Epithelial cell of esophagus (primary cell): ENCODE measurements at places on chromosomes 4 and X.

GRCh38 chr4:158958489-158959270, 144.2 kb upstream of the RAPGEF2 start:
- peak; percentile 7 for DNase-seq

DNA sequence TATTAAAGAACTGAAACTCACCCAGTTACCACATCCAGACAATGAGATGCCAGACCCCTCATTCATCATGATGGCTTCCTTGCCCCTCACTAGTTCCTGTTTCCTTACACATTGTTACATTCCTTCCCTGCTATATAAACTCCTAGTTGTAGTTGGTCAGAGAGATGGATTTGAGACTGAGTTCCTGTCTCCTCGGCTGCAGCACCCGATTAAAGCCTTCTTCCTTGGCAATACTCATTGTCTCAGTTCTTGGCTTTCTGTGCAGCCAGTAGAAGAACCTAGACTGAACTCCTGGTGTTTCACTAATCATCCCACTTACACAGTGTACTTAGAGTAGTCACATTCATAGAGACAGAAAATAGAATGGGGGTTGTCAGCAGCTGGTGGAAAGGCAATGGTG, 324.7 kb downstream of the TRIML1 start:
- DNase-seq = no peak

GRCh38 chr4:3486541-3487540, 23.7 kb downstream of the DOK7 start:
- no peak for DNase-seq

DNA sequence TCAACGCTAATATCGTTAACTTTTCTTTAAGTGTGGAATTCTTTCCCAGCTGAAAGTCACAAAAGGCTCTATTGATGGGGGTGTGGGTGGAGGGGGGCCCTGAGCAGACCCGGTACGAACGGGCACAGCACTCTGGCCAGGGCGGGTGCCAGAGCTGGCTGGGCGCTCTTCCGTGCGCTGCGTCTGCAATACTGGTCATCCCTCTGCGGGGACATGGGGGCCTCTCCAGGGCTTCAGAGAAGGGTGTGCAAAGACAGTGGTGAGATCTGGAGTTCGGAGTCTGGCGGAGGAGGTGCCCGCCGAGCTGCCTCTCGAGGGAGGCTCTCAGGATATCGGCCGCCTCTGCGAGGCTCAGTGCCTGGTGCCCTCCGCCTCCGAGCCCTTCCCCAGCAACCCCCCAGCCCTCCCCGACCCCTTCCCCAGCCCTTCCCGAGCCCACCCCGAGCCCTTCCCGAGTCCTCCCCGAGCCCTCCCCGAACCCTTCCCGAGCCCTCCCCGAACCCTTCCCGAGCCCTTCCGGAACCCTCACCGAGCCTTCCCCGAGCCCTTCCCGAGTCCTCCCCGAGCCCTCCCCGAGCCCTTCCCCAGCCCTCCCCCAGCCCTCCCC, 34.3 kb downstream of the FGFRL1 start:
- DNase-seq = no peak

GRCh38 chr4:48944756-48945241, 38.2 kb upstream of the OCIAD2 start:
- peak; percentile 80 for DNase-seq

GRCh38 chr4:152114562-152114961, 353.8 kb upstream of the GATB start:
- DNase-seq = no peak

- DNase-seq = no peak
These were observed 14.1 kb downstream of the HTRA3 start for GRCh38 chr4:8283631-8284121.

DNA sequence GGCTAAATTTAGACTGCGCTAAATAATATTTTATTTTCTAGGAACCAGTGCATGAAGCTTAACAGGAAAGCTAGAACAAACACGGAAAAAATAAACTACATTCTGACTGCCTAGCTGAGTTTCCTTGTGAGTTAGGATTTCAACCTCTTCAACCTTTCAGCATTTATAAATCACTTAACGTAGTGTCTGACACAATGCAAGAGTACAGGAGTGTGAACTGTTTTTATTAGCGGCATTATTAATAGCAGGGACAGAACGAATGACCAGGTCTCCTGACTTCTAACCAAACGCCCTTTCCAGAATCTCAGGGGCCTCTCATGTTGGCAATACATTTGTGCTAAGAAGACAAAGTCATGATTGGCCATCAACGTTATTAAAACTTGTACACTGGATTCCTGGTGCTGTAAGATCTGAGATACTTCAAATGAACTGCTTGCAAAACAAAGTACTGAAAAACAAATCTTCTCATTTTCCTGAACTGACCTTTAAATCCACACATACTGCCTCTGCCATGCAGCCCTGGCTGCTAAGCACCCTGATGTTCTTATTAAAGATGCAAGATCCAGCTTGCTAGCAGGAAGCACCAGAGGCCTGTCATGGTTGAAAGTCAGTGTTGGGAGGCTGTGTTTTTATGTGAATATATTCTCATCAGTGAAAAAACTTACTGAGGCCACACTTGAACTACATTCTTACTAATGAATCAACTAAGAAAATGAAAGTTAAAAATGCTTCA, 380.4 kb upstream of the CPEB2 start:
- DNase-seq = no peak

- peak; percentile 97 for DNase-seq
These were observed at the start of the genes CNGA1 and NIPAL1 for GRCh38 chr4:48016141-48017107. CNGA1 (minus strand) TSS chr4:48016681; CDS start chr4:47952689, 63,992 bp downstream. NIPAL1 (plus strand) TSS chr4:48016772; CDS start chr4:48016840, 68 bp downstream.

DNA sequence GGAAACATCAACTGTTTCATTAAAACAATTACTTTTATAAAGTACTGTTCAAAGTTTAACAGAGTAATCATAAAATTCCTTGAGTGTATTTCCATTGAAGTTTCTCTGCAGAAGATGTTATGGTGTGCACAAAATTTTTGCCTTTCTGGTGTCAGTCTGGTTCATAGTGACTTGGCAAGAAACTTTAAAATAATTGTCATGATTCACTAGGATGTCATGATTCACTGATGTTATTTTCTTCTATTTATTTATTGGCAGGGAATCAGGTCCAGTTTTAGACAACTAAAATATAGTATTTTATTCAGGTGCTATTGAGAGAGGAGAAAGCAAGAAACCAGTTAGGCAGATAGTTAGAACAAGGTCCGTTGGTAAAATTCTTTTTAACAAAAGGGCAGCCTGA, 3.8 kb downstream of the UGT2A1 start:
- DNase-seq = peak; percentile 50

DNA sequence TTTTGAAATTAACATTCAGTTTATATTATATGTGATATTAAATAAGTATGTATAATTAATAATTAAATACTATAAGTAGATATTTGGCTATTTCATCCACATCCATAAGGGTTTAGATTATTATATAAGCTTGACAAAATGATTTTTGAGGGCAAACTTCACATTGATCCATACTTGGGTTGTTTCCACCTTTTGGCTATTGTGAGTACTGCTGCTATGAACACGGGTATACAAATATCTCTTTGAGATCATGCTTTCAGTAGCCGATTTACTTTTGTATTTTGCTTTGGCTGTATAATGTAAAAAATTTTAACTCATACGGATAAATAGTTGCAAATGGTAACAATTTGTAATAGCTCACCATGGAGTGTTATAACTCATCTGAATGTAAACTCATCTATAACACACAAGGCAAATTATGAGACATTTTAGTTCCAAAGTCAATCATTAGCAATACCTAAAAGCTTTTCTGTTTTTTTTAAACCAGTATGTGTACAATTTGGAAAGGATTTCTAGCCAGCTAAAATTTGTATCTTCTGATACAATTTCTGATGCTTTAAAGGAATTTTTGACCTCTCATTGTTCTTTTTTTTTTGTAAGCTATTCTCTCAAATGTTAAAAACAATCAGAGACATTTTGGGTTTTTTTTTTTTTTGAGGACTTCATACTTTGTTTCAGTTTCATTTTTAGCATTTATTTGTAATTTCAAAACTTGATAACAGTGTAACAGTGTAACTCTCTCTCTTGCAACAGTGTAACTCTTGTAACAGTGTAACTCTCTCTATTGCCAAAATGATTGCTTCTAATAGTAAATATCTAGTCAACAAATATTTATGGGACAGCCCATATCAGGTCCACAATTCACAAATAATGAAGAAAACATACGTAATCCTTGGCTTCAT, 51.8 kb upstream of the ARX start:
- DNase-seq = no peak

GRCh38 chr4:7898385-7898784, 41.3 kb downstream of the AFAP1 start:
- DNase-seq = no peak

DNA sequence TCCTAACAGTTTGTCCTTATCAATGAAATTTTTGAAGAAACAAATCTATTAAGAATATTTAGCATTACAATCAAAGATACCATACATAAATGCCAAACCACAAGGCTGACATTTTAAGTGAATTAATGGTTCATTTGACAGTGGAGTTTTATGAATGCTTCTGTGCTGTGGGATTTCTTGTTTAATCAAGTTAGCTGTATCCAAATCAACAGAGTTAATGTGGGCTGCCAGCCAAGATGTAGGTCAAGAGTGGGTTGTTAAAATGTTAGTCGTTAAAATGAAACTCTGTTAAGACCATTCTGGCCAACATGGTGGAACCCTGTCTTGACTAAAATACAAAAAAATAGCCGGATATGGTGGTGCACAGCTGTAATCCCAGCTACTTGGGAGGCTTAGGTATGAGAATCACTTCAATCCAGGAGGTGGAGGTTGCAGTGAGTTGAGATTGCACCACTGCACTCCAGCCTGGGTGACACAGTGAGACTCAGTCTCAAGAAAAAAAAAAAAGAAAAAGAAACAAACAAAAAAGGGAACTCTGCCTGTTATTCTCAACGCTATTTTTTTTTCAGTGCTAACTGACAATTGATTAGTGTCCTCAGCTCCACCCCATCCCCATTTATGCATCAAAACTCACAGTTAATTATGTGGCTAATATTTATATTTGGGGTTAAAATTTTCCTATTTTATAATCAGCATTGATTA, 20.2 kb downstream of the GPAT3 start:
- DNase-seq = no peak

- DNase-seq = no peak
These were observed 115.6 kb upstream of the NR3C2 start for GRCh38 chr4:148557793-148558192.

- no peak for DNase-seq
These were observed at the start of gene KIAA1210 for GRCh38 chrX:119127650-119128049. KIAA1210 (minus strand) TSS chrX:119127812; CDS start chrX:119123642, 4,170 bp downstream.

DNA sequence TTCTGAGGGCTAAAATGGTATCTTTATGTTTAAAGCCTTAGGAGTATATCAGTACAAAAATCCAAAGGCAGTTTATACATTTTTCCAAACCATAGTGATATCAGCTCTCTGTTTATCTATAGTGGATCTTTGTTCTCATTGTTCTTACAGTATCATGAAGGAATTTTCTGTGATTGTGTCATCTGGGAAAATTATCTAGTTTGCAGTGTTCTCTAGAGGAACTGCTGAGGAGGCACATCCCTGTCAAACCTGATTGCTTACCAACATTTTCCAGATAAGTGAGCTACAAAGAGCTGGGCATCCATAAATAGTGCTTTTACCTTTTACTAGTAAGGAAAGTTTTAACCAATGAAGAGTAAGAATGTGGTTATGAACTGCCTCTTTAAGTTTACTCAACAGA, 44.9 kb upstream of the SLC25A31 start:
- DNase-seq = peak; percentile 83

- no peak for DNase-seq
These were observed 19.3 kb upstream of the RASL11B start for GRCh38 chr4:52842792-52843191.

- no peak for DNase-seq
These were observed 15.4 kb upstream of the FAM9C start for GRCh38 chrX:13059637-13060499.

DNA sequence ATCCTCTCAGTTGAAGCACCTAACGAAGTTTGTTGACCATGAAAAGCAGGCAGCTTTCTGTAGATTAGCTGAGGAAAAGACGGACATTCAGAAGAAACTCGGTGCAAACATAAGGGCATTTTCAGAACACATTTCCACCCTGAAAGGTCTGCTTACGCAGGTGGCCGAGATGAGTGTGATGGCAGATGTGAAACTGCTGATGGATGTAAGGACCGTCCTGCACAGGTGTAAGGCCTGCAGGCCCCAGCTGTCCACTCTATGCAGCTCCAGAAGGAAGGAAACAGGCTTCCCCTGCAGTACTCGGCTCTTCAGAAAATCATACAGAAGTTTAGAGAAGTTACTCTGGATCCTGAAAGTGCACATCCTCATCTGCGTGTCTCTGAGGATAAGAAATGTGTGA, 20.8 kb upstream of the TRIM60 start:
- no peak for DNase-seq

DNA sequence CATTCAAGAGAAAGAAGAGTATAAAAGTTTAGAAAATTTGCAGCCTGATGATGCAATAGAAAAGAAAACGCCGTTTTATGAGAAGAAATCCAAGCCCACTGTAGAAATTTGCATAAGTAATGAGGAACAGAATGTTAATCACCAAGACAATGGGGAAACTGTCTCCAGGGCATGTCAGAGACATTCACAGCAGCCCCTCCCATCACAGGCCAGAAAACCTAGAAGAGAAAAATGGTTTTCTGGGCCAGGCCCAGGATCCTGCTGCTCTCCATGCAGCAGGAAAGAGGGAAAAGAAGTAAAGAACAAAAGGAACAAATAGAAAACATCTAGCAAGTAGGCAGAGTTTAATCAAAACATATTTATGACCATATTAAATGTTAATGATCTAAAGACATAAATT, 119.0 kb downstream of the ANKRD50 start:
- DNase-seq = no peak

DNA sequence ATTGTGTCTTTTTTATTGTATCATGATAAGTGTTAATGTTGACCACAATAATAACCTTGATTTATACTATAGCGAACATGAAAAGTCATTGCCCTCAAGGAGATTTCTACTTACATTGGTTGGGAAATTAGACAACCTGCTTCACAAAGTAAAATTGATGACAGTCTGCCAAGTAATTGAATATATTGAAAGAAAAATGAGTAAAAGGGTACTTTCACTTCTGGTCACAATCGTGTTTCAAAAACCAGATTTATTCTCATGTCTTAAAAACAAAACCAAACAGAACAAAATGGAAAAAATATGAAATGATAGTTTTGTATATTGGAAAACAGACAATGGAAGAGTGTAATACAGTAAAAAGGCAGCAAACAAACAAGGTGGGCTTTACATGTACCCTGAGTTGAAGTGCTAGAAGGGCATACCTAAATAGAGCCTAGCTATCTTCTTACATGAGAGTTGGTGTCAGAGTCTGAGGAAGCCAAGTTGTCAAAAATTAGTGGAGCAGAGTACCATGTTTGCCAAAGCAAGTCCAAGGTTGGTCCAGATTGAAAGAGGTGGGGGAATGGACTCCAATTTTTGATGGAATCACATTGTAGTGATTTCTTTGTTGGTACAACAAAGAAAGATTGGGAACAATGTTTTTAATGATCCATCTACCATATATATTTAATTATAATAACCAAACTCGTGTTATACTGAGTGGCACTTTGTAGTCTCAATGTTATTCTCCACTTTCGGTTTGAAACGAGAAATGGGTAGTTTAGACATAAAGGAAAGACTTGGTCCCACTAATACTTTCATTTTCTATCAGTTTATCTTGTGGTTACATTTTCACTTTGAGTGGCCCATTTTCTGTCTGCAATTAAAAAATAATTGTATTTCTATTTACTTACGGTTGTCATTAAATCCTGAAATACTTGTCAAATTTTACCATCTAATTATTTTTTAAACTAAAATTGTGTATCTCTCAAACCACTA, 775.6 kb downstream of the STIM2 start:
- no peak for DNase-seq
